ENCODE measurements at places on chromosomes 11 and 22. TPM values are rescaled to one million over a fixed set of nuclear protein-coding genes. Genes with fewer than 3 reads are reported as not detected.

DNAJB7 gene
- total RNA-seq = not detected

KMT2A gene
- total RNA-seq = 58.9 TPM

CASP1 gene
- total RNA-seq = not detected

RAB36 gene
- total RNA-seq = 0.09 TPM

CSNK2A3 gene
- 0.60 TPM for total RNA-seq

MPEG1 gene
- total RNA-seq = 0.07 TPM

UBQLNL gene
- 0.20 TPM for total RNA-seq

CBLIF gene
- 0.72 TPM for total RNA-seq

OR4A5 gene
- total RNA-seq = not detected

All from K562 (cell line).